ENCODE measurements at places on chromosomes 1 and 21.

DNA sequence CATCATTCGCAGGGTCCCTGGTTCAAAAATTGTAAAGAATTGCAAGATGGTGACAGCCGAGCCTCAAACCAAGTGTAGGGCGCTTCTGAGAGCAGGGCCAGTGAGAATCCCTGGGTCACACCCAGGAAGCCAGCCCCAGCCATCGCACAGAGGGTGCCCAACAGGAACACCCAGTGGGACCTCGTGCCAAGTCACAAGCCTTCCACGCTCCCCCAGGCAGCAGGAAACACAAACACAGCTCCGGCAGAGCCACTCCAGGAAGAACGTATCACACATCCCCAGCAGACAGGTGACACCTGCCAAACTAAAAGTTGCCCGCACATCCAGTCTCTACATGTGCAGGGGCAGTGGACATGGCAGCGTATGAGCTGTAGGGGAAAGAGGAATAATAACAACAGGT, 20.2 kb downstream of the DHRS3 start:
- DNase-seq = no peak

- no peak for DNase-seq
These were observed 29.4 kb upstream of the MEF2D start for GRCh38 chr1:156530006-156530405.

DNA sequence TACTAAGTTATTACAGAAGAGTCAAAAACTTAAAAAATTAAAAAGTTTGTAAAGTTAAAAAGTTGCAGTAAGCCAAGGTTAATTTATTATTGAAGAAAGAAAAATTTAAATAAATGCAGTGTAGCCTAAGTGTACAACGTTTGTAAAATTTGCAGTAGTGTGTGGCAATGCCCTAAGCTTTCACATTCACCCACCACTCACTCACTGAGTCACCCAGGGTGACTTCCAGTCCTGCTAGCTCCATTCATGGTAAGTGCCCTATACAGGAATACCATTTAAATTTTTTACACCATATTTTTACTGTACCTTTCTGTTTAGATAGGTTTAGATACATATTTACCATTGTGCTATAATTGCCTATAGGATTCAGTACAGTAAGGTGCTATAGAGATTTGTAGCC, 88.6 kb downstream of the CTH start:
- DNase-seq = no peak

GRCh38 chr1:226945858-226946245, 5.8 kb downstream of the COQ8A start:
- DNase-seq = no peak

DNA sequence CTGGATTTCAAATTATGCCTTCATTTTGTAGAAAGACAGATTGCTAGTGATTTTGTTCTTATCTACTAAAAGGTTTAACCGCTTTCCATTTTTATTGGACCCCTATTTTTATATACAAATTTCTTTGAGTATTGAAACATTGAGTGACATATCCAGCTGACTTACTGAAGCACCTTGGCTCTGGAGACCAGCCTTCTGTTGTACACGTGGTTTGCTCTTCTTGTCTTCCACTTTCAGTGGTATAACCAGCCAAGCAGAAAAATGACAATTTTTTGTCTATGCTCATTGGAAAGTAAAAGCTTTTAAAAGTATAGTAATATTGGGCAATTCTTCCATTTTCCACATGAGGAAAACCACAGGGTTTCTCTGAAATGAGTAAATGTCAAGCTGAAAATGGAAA, 4.4 kb downstream of the F13B start:
- DNase-seq = no peak

DNA sequence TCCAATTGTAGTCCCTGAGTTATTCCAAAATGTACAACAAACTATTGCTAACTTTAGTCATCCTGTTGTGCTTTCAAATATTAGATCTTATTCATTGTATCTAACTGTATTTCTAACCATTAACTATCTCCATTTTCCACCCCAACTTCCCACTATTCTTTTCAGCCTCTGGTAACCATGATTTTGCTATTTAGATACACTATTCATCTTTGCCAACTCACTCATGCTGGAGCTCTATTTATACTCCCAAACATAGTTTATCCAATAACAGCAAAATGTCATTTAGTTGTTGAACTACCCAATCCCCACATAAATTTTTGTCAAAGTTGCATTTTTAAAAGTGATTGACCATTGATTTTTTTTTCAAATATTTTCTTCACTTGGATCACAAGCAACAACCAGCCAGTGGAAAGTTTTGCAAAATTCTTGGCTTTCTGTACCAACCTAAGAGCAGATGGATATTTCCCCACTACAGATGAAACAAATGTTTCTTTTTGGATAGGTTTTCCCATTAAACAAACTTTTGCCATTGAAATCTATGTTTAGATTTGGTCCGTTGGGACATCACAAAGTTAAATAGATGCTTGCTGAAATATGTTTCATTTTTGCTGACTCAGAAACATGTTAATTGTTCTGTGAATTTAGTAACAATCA, 866.0 kb downstream of the LTN1 start:
- no peak for DNase-seq

DNA sequence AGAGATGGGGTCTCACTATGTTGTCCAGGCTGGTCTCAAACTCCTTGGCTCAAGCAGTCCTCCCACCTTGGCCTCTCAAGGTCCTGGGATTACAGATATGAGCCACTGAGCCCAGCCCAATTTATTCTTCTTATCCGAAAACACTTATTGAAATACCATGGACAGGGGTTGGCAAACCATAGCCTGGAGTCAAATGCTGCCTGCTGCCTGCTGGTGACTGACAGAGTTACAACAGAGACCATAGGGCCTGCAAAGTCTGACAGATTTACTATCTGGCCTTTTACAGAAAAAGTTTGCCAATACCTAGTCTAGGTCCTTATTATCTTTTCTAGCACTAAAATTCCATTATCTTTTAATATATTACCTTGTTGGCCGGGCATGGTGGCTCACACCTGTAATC, 87.1 kb upstream of the ZNF281 start:
- no peak for DNase-seq

DNA sequence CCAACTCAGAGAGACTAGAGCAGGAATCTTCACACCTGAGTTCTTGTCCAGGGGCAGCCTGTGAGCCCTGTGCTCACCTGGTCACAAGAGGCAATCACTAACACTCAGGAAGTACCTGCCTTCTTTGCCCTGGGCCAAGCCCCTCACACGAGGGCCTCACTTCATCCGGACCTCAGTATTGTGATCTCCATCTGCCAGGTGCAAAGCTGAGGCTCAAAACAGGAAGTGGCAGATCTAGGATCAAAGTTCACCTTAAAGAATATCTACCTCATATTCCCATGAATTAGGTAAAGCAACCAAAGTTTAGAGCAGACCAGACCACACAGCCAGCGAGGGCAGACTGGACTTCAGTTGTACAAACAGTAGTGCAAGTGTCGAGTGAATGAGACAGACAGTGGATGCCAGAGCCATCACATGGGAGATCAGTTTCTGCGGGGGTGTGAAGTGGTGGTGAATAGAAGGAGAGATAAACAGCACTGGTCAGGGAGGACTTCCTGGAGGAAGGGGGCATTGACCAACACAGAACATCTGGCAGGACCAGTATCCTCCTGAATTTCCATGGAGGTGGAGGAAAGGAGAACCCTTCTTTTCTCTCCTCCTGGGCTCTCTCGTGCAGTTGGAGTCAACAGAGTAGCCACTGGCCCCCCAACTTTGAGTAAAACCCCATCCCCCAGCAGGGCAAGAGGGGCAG, 116.6 kb upstream of the ZBTB40 start:
- no peak for DNase-seq

DNA sequence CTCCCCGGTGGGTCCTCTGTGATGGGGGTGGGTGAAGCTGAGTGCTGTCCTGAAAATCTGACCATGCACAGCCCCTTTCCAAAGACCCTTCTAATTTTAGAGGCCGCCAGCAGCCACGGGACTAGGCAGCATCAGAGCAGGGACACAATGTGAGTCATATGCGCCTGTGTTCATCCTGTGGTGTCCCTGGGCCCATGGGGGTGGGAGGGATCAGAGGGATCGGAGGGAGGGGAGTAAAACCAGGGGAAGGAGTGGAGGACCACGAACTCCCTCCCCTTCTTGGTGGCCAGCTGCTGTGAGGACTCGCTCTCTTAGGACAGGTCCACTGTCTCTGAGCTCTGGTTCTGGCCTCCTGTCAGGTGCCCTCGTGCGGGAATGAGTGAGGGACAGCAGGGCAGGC, 61.5 kb downstream of the ADARB1 start:
- DNase-seq = no peak

- DNase-seq = no peak
These were observed 150.7 kb downstream of the PATJ start for GRCh38 chr1:61892977-61893376.

DNA sequence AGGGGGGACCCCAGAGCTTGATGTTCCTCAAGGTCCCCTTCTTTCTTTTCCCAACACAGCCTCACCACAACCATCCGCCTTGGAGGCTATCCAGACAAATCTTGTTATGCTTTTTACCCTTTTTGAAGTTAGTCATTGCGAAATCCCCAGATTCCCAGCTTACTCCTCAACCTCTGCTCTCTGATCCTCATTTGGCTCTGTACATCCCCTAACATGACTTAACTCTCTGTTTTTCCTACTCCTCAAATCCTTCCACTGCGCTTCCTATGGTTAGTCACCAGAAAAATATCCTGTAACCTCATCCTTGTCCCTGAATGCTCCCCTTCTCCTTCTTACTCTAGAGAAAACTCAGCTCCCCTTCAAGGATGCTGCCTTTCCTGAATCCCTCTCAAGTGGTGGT, 189.1 kb upstream of the POU3F1 start:
- no peak for DNase-seq

DNA sequence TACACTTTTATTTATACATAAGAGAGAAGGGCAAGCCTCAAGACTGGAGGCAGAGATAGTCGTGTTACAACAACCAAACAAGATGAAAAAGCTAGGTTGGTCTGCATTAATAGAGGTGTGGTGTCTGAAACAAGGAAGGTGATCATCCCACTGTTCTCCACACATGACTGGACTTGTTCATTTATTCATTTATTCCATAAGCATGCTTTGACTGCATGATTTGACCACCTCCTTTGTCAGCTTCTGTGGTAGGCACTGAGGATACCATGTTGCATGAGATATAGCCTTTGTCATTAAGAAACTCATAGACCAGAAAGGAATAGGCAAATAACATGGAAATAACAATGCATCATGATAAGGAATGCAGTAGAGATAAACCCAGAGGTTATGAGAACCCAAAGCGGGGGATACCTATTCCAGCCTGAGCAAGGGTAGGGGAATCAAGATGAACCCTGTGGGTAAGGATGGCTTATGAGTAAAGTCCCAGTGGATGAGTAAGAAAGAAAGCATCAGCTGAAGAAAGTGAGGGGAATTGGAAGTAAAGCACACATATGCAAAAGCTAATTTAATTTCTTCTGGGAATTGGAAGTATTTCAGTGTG, 173.7 kb upstream of the FGGY start:
- no peak for DNase-seq

- DNase-seq = no peak
These were observed 37.4 kb downstream of the DOP1B start for GRCh38 chr21:36194024-36194423.

GRCh38 chr1:75130865-75131564, 3.2 kb upstream of the LHX8 start:
- no peak for DNase-seq

DNA sequence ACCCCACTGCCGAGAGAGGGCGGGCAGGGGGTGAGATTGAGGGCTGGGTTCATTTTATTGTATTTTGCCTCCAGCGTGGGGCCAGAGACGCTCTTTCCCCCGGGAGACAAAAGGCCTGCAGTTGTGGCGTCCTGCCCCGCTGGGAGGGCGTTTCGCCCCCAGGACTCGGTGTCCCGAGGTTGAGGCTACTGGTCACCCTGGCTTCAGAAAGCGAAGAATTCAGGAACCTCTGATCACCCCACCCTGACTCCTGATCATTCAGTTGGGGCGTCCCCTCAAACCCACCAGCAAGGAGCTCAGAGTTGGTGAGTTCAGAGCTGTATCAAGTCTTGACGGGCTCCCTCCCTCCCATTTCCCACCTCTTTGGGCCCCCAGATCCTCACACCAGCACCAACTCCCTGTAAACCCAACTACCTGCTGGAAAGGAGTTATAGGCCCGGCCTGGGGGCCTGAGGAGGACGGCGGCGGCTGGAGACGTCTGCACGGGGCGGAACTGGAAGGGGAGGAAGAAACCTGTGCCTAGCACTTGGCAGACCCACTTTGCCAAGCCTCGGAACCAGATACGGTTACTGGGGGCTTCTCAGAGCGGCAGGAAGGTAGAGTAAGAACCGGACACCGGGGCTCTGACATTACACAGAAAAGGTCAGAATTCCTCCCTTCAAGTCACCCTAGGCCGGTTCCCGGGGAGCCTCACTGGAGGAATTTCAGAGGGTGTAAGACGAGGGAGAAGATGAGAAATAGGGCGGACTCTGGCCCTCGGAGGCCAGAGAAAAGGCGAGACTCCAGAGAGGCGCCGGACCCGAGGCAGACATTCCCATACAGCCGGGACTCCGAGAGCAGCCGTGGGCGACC, 761 bp upstream of the PAX7 start:
- DNase-seq = no peak

- DNase-seq = no peak
These were observed 303.6 kb downstream of the LMX1A start for GRCh38 chr1:165052936-165053335.

- DNase-seq = no peak
These were observed 220.6 kb upstream of the PLD5 start for GRCh38 chr1:242745079-242745478.

- DNase-seq = no peak
These were observed 21.8 kb upstream of the RIMKLA start for GRCh38 chr1:42358791-42359190.

- DNase-seq = no peak
These were observed 95.0 kb upstream of the COL6A1 start for GRCh38 chr21:45886610-45887026.

GRCh38 chr1:68495532-68495931, 1.4 kb downstream of the DEPDC1 start:
- DNase-seq = no peak

DNA sequence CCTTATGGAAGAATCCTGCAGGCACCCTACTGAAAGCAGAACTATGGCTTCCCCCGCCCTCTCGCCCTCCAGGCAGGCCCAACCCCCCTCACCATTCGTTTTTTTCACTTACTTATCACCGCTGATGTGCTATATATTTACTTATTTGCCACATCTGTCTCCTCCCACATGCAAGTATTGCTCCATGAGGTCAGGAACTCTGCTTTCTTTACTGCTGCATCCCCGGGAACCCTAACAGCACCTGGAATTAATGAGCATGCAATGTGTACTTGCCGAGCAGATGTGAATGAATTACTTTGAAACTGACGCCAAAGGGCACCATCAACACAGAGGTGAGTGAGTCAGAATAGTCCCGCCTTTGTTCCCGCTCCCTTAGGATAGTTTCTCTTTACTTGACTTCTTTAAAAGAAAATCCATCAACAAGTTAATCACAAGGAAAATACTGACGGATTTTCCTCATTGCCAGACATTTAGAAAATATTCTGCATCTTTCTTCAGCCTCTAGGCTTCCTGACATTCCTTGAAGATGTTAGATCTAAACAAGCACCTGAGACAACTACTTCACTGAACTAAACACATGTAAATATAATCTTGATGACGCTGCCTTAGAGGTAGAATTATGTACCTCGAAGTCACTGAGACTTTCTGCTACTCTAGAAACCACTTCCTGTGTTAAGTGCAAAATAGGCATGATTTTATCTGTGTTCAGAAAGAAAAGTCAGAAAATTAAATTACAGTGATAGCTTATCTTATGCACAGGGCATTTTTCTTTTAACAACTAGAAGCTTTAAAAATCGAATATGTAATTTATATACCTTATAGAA, 17.5 kb upstream of the RAB4A start:
- no peak for DNase-seq
